Hair follicle dermal papilla cell (primary cell): ENCODE measurements at places on chromosomes 7 and 10. TPM values are rescaled to one million over a fixed set of nuclear protein-coding genes. Genes with fewer than 3 reads are reported as not detected.

Gene PTPN20
- 3.8 and 5.2 TPM in 2 replicates for total RNA-seq

Gene PAX4
- total RNA-seq: not detected in 2 replicates

Gene NKX2-3
- total RNA-seq: not detected in 2 replicates

Gene EPHB6
- 6.7 and 13.4 TPM in 2 replicates for total RNA-seq

Gene GHRHR
- not detected in 2 replicates for total RNA-seq

Gene OR9A2
- total RNA-seq: not detected in 2 replicates

Gene GIMAP1
- 0.16 TPM in 1 of 2 replicates, not detected in the other for total RNA-seq

Gene ABHD11
- total RNA-seq: 5.2 and 10.1 TPM in 2 replicates

Gene ABCB4
- 10.4 and 23.5 TPM in 2 replicates for total RNA-seq

Gene ANKRD7
- total RNA-seq: 2.9 and 3.1 TPM in 2 replicates

Gene SCD
- 856 and 1,449 TPM in 2 replicates for total RNA-seq

Gene ZCWPW1
- 1.6 and 2.1 TPM in 2 replicates for total RNA-seq

Gene ELAPOR2
- total RNA-seq: 5.6 and 6.7 TPM in 2 replicates

Gene ARMC3
- total RNA-seq: not detected in 2 replicates

Gene CRYGN
- 0.16 and 0.61 TPM in 2 replicates for total RNA-seq

Gene ITPRID1
- not detected in 2 replicates for total RNA-seq

Gene GSTO2
- total RNA-seq: 0.85 and 3.4 TPM in 2 replicates

Gene PLAC9
- total RNA-seq: 17.2 and 21.5 TPM in 2 replicates

Gene AKR1C2
- total RNA-seq: 36.7 and 46.4 TPM in 2 replicates

Gene ZNF32
- total RNA-seq: 33.3 and 33.9 TPM in 2 replicates

Gene VPS37D
- total RNA-seq: 3.6 and 6.2 TPM in 2 replicates

Gene NCF1
- total RNA-seq: not detected in 2 replicates

Gene WASHC2A
- total RNA-seq: 52.2 and 56.1 TPM in 2 replicates

Gene RASSF4
- 6.4 and 7.8 TPM in 2 replicates for total RNA-seq

Gene ANXA8
- 0.97 and 1.1 TPM in 2 replicates for total RNA-seq

Gene SORCS1
- not detected in 2 replicates for total RNA-seq
